Naive thymus-derived CD4-positive, alpha-beta T cell (primary cell): ENCODE measurements at places on chromosomes 6 and 20.

DNA sequence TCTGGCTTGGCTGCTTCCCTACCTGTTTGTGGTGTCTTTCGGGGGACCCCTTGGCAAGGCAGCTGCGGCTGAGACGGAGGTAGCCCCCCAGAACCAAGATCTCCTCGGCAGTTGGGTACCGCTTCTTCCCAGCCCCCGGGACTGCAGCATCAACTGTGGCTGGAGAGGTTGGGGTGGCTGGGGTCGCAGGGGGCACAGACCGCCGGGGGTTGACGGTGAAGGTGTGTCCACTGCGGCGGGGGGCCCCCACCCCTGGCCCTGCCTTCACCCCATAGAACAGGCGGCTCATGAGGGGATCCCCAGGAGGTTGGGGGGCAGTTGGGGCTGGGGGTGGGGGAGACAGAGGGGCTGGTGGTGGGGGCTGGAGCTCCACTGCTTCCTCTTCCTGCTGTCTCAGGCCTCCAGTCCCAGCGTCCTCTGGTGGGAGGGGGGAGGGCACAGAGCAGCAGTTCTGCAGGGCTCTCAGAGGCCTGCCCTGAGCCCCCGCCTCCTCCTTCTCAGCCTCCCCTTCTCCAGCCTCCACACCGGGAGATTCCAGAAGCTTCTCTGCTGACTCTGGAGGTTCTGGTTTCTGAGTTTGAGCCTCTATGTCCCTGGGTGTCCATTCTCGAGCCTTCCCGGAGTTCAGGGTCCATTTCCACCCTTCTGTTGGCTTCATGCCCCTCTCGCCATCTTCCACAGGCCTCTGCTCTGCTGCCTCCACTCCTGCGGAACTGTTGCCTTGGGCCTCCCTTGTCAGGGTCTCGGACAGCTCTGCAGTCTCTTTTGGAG lies 1.9 kb downstream of the PPP1R18 start:
- no peaks in the 10 kb centered on the region for H3K27me3 ChIP-seq
- H3K4me1 ChIP-seq: peaks cover 20% of the 10 kb centered on the region
- peak; percentile 59 for DNase-seq
- peaks cover 42% of the 10 kb centered on the region for H3K36me3 ChIP-seq
- H3K27ac ChIP-seq: peak overlapping the region; percentile 95

DNA sequence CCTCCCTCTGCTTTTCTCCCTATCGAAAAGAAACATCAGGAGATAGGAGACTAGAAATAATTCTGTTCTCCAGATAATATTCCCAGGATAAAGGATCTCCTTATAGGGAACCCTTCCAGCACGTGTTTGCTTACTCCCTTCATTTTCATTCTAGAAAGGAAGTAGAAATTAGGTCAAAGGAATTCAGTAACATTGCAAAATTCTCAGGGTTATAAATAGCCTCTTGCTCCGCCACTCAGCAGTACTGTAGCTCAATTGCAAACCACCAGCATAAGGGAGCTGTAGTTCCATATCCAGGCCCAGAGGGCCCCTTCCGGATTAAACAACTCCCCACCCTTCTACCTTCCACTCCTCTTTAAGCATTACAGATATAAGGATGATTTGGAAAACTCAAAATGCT lies 6.2 kb downstream of the ELMO2 start:
- peak overlapping the region; percentile 11 for H3K4me3 ChIP-seq
- DNase-seq: no peak
- H3K27me3 ChIP-seq: no peaks in the 10 kb centered on the region
- peaks cover 4% of the 10 kb centered on the region for H3K36me3 ChIP-seq

GRCh38 chr6:97282726-97283617 lies at the start of gene MMS22L:
Gene MMS22L, minus strand, starts transcription at chr6:97283216. Its CDS starts 739 bp downstream, at chr6:97282477.
- no peaks in the 10 kb centered on the region for H3K27me3 ChIP-seq
- peak; percentile 83 for DNase-seq
- peaks cover 7% of the 10 kb centered on the region for H3K36me3 ChIP-seq
- H3K4me3 ChIP-seq: peak within 1 kb of the TSS; percentile 90
- peak within 1 kb of the TSS; percentile 70 for H3K27ac ChIP-seq
- no peaks in the 10 kb centered on the region for H3K4me1 ChIP-seq

GRCh38 chr20:57048027-57048869 lies 218.2 kb downstream of the BMP7 start:
- no peaks in the 10 kb centered on the region for H3K27me3 ChIP-seq
- no peaks in the 10 kb centered on the region for H3K36me3 ChIP-seq
- peak; percentile 3 for DNase-seq
- no peaks in the 10 kb centered on the region for H3K4me1 ChIP-seq
- no peak overlapping the region for H3K4me3 ChIP-seq

GRCh38 chr20:33947709-33948295 lies 45.9 kb upstream of the RALY start:
- H3K36me3 ChIP-seq: no peaks in the 10 kb centered on the region
- no peak overlapping the region for H3K4me3 ChIP-seq
- no peaks in the 10 kb centered on the region for H3K27me3 ChIP-seq
- H3K27ac ChIP-seq: no peak overlapping the region

GRCh38 chr6:56713254-56713672 lies 70.6 kb upstream of the DST start:
- H3K27me3 ChIP-seq: no peaks in the 10 kb centered on the region
- DNase-seq: no peak
- H3K27ac ChIP-seq: no peak overlapping the region
- H3K4me1 ChIP-seq: no peaks in the 10 kb centered on the region
- no peak overlapping the region for H3K4me3 ChIP-seq

DNA sequence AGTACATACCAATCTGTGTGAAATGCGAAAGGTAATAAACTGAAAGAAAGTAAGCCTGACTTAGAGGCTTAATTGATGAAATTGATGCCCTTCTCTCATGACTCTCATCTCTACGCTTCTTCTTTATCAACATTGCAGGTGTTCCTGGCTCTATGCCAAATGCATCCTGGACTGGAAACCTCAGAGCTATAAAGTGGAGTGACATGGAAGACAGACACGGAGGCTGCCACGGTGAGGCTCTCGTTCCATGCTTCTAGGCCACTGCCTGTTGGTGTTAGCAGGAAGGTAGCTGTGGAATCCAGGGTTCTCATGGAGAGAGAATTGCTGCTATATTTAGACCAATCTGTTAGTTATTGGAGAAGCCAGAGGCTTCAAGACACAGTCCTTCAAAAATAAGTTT lies 73.2 kb downstream of the C6orf52 start:
- H3K36me3 ChIP-seq: no peaks in the 10 kb centered on the region
- no peaks in the 10 kb centered on the region for H3K27me3 ChIP-seq
- no peaks in the 10 kb centered on the region for H3K4me1 ChIP-seq
- no peak overlapping the region for H3K4me3 ChIP-seq
- no peak for DNase-seq
- H3K27ac ChIP-seq: no peak overlapping the region

GRCh38 chr6:42340511-42340910 lies 111.2 kb downstream of the TRERF1 start:
- no peaks in the 10 kb centered on the region for H3K36me3 ChIP-seq
- H3K27me3 ChIP-seq: no peaks in the 10 kb centered on the region
- peaks cover 15% of the 10 kb centered on the region for H3K4me1 ChIP-seq
- H3K27ac ChIP-seq: no peak overlapping the region
- no peak for DNase-seq
- no peak overlapping the region for H3K4me3 ChIP-seq

- no peaks in the 10 kb centered on the region for H3K27me3 ChIP-seq
- H3K27ac ChIP-seq: no peak overlapping the region
- H3K36me3 ChIP-seq: no peaks in the 10 kb centered on the region
- DNase-seq: no peak
- no peak overlapping the region for H3K4me3 ChIP-seq
These were observed 163.9 kb upstream of the STXBP5 start for GRCh38 chr6:147040121-147040910.

- no peak overlapping the region for H3K27ac ChIP-seq
- H3K27me3 ChIP-seq: no peaks in the 10 kb centered on the region
- no peaks in the 10 kb centered on the region for H3K4me1 ChIP-seq
- no peak overlapping the region for H3K4me3 ChIP-seq
- no peak for DNase-seq
- no peaks in the 10 kb centered on the region for H3K36me3 ChIP-seq
These were observed 151.1 kb downstream of the LRRC1 start for GRCh38 chr6:53945765-53946407.

DNA sequence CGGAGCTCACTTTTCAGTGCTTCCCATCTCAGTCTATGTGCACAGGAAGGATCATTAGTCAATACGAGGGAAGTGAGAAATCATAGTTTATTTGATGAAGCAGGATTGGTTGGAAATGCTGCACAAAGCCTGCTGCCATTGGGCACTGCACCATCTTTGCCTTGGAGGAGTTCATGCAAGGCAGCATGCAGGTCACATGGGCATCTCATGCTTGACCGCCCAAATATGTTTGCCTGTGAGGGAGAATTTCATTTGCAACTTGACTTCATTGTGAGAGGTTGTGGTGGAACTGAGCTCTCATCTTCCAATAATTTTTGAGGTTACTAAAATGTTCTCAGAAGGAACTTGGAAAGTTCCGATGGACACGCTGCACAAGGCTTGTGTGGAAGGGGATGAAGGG lies 83.9 kb upstream of the SYNDIG1 start:
- H3K27me3 ChIP-seq: no peaks in the 10 kb centered on the region
- no peaks in the 10 kb centered on the region for H3K36me3 ChIP-seq
- H3K4me3 ChIP-seq: no peak overlapping the region
- H3K4me1 ChIP-seq: no peaks in the 10 kb centered on the region
- no peak for DNase-seq
- no peak overlapping the region for H3K27ac ChIP-seq
